ENCODE measurements at places on chromosomes 6 and 20.
A peak's percentile ranks its signal among the peaks of the same experiment; 100 is the strongest.

DNA sequence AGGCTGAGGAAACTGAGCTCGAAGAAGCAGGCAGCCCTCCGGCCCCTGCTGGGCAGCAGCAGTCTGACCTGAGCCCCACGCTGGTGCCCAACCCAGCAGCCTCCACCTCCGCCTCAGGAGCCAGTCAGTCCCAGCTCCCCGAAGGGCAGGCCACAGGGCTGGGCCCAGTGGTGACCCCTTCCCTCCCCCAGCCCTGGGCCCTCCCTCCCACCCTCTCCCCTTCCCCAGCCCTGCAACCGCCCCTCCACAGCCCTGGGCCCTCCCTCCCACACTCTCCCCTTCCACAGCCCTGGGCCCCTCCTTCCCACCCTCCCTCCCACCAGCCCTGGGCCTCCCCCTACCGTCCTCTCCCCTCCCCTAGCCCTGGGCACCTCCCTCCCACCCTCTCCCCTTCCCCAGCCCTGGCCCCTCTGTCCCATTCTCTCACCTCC lies 115.0 kb downstream of the TAF4 start:
- DNase-seq = no peak

GRCh38 chr20:34920055-34920454 lies 35.6 kb downstream of the GSS start:
- no peak for DNase-seq

DNA sequence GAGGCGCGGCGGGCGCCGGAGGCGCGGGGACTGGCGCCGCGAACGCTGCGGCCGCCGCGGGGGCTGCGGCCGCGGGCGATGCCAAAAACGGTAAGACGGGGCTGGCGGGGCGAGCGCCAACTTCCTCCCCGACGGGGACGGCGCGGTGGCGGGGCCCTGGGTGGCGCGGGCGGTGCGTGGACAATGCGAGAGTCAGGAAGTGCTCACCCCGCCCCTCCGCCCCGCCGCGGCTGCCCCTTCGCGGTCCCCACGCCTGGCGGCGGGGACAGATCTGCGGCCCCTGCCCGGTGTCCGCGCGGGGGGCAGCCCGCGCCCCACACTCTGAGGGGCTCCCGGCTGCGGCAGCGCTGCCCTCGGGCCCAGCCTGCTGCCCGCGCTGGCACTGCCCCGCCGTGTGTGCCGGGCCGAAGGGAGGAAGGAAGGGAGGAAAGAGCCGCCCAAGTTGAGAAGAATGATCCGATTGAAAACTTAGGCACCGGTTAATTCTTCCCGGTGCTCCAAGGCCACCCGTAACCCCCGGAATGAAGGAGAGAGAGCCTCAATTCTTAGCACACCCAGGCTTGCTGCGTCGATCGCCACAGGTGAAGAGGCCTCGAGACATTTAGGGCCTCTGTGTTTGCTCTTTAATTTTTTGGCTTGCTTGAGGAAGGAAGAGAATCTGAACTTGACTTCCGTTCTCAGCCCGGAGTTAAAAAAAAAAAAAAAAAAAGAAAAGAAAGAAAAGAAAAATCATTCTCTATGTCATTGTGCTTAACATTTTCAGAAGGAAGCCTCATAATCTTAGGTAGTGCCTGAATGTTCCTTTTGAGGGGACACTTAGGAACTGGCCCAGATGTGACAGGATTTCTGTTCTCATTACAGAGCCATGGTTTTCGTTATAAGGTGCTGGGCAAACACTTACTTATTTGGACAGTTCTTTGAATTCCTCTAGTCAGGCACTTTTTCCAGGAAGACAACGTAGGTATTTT lies 982 bp downstream of the HECA start:
- no peak for DNase-seq

- no peak for DNase-seq
Measured at GRCh38 chr6:24378473-24379097, 20.7 kb upstream of the DCDC2 start.

DNA sequence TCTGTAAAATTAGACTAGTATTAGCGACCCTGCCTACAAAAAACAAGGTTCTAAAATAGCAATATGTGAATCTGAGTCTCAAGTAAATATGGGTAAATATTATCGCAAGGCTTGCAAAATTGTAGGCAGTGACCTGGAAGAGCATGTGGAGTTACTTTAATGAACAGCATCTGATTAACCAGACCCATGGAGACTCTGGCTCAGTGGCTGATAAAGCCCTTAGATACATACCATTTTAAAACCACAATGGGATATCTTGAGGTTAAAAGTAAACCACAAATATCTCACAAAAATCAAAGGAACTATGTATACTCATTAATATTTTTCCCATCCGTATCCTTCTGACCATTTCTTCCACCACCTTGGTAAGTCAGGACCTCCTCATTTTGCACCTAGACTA lies 187.0 kb downstream of the MTFR2 start:
- DNase-seq = peak; percentile 29

DNA sequence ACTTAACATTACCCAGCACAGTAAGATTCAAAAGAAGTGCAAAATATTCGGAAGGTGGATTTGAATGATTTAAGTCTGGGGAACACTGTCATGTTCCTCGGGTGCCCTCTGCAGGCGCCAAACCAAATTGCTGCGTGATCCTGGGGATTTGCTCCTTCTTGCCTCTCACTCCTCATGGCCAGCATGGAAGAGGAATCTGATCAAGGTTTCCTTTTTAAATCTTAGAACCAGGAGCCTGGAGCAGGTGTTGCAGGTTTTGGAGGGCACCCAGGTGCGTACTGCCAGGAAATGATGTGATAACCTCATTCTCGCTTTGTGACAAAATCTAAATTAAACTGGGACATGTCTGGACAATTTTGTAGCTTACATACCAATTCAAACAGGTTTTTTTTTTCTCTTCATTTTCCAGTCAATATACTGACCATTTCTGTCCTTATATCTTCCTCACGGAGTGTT lies 8.1 kb upstream of the PFDN4 start:
- peak; percentile 58 for DNase-seq

DNA sequence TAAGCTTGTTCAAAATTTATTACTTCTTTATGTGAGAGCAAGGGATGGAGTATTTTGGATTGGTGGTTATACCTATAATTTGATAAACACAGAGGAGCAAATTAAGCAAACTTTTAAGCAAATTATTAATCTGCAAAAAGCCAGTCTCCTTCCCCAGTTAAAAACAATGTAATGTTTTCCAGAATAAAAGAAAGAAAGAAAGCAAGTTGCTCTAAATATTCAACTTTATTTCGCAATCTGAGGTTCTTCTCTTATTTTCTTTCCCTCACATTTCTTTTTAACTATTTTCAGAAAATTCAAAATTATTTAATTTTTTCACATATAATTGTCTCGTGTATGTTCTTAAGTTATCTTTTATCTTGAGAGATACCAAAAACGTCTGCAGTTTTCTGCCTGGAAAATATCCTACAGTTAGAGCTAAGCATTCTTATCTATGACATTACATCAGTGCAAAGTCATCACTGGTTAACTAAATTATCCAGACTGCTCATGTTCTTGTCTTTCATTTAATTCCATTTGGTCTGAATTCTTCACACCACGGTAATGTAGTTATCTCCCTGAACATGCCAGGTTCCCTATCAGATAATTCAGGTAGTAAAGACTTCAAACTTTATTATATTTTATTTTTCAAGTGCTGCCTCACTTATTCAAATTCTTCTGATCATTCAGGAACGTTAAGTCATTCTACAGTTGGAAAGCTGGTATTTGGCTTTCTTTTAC lies 3.3 kb upstream of the CNKSR3 start:
- DNase-seq = no peak

GRCh38 chr6:84967389-84967788 lies 203.0 kb upstream of the TBX18 start:
- DNase-seq = peak; percentile 12

GRCh38 chr6:3239110-3239830 lies 11.8 kb upstream of the TUBB2B start:
- no peak for DNase-seq

DNA sequence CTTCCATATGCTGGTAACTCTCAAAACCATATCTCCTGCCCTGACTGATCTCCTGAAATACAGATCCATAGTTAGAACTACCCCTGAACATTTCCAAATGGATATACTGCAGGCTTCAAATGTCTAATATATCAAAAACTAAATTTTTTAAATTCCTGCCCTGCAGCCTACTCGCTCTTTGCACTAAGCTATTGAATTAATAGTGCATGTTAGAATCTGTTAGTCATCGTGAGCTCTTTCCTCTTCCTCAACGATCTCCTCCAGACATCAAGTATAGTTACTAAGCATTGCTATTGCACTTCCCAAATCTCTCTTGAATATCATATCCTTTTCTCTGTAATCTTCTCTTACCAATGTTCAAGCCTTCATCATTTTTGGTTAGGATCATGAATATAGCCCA lies 26.0 kb upstream of the RSPO3 start:
- DNase-seq = no peak

GRCh38 chr6:138426500-138427123 lies 22.6 kb downstream of the HEBP2 start:
- DNase-seq = no peak

DNA sequence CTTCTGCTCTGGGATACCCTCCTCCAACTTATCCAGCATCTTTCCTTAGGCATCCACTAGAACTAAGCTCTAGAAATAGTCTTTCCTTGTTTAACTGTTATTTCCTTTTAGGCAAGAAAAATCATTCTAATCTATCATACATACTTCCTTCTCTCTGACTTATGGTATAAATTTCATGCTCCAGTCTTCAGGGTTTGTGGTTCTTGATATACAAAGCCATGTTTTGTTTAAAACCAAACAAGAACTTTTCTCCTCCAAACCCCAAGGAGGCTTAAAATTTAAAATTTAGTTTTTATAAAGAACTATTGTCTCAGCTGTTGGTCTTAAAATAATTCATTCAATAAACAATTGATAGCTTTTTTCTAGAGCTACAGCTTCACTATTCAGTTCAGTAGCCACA lies 77.2 kb downstream of the CD164 start:
- DNase-seq = no peak

DNA sequence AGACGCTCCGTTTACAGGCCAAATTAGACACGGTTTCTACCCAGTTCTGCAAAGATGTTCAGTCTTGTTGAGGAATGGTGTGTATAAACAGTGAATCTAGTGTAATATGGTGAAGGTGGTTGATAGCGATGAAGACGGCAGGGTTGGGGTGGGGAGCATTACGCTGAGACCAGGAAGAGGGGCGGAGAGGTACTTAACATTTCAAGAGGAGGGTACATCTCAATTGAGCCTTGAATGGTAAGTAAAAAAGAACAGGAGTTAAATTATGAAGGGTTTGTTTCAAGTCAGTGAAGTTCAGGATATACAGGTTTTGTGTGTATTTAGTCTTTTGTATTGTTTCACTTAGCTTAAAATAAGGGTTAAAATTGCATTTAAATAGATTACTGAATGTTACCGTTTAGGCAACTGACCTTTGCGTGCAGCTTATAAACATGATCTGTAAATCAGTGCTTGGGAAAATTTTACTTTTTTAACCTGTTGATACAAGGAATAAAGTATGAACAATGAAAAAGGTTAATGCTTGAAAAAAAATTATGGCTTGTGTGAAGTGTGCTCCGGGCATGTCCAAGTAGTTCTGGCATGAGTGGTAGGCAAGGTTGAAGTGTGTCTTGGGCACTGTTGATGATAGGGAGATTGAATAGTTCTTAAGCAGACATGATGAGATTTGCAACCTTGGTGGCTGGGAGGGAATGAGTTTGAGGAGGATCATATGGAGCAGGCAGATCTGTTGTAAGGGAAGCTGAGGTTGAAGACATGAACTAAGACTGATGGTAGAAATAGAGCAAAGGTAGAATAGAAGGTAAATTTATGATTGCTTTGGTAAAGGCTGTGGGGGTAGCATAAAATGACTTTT lies 842 bp downstream of the POLR1C start:
- no peak for DNase-seq

DNA sequence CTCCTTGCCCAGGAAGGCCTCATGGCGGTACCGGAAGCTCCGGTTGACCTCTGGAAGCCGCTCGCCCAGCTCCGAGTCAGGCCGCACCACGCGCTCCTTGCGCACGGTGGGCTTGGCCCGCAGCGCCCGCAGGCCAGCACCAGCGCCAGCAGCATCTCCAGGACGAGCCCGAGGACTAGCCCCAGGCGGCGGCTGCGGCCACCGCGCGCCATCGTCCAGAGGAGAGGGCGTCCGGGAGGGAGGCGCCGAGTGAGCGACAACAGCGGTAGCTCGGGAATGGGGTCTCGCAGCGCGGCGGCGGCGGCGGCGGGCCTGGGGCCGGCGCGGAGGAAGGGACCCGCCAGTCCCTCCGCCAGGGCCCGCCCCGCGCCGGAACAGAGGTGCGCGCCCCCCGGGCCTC lies 27.6 kb upstream of the CGA start:
- no peak for DNase-seq

GRCh38 chr6:166757232-166758135 lies 130.4 kb upstream of the RPS6KA2 start:
- DNase-seq = peak; percentile 29

DNA sequence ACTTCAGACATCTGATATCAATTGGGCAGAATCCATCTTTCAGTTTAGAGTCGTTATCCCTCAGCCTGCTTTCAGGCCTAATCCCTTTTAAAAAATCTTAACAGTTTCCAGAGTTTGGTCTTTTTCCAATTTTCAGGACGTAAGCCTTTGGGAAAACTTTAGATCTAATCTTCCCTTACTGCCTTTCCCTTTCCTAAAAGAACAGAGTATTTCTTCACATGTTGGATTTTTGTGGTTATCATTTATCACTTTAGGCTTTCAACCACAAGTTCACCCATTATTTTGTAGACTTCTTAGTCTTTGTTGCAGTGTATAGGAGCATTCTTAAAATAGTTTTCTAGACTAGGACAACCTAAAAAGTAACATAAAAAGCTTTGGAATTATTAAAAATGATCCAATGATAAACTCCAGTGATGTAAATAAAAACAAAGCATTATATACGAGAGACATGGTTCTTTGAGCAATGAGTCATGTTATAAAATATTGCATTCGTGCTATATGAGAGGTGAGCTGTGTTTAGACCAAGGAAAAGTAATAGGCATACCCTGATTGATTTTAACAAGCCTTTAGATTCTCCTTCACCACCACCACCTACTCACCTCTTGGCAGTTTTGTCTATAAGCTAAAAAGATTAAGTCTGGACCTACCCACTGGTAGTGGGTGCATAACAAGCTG lies 90.4 kb upstream of the MCHR2 start:
- DNase-seq = no peak

GRCh38 chr6:42171813-42172581 lies 1.2 kb upstream of the GUCA1A start:
- no peak for DNase-seq

GRCh38 chr20:38642498-38642897 lies 40.9 kb downstream of the ARHGAP40 start:
- DNase-seq = no peak

DNA sequence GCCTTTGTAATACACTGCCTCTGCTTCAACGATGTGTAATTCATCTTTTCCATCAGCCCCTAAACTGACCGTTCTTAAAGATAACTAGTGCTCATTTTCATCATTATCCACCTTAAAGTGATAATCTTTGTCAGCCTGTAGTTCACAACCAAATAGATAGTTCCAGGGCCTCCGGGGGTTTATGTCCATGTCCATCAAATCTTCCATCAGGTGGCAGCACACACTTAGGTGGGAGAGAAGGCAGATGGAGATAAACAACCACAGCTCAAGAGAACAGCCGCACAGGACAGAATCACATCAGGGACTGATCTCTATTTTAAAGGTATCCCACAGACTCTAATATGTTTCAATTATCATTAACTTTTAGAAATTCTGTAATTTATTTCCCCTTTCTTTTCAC lies 90.9 kb downstream of the LMBRD1 start:
- no peak for DNase-seq

- DNase-seq = no peak
Measured at GRCh38 chr6:46216879-46217278, 46.1 kb upstream of the ENPP5 start.

GRCh38 chr6:22789315-22789714 lies 219.9 kb downstream of the HDGFL1 start:
- no peak for DNase-seq
